Left renal pelvis (tissue), 4 donors: ENCODE measurements at places on chromosomes 6 and 20.
A peak's percentile ranks its signal among the peaks of the same experiment; 100 is the strongest.

- DNase-seq: no peak
These were observed 70.2 kb downstream of the PRPH2 start for GRCh38 chr6:42652024-42652746.

DNA sequence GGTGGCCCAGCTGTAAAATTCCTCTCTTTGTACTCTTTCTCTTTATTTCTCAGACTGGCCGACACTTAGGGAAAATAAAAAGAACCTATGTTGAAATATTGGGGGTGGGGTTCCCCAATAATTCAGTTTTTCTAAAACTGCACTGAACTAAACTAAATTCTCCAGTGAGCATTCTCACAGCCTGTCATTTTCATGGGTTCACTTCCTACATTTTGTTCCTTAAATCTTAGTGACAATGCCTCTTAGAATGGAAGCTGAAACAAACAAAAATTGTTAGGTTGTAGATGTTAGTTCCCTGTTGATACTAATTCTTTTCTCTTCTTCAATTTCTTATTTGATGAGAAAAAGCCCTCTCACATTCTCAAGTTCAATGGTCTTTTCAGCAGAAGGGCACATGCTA lies 35.8 kb upstream of the IFNGR1 start:
- no peak for DNase-seq

DNA sequence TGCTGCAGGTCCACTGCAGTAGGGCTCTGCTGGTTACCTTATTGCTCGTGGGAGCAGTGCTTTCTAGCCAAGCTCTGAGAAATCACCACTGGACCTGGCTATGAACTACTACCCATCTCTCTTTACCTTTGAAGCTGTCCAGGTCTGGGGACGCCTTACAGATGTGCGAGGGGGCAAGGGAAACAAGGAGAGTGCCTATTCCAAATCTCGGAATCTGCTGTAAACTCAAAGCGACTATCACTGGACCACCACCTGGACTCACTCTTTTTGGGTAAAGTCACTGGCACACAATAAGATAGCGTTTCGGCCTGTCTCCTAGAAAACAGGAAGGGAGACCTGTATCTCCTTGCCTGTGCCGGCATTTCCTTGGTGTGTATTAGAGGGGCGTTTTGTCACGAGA lies 5.3 kb downstream of the NRN1 start:
- no peak for DNase-seq

DNA sequence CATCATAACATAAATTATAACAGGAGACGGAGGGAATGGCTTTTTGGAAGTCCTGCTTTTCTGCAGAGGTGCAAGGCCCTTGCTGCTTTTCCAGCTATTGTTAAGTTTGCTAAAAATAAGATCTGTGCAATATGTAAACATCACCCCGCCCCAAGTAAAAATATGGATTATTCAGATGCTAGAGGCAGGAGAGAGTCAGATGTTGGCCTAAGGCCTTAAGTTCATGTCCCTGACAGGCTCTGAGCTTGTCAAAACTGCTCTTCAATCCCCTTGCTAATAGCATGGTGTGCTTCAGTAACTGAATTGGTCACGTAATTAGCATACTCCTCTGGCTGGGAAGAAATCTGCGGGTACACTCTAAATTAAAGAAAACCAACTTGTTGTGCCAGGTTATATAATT lies 147.5 kb downstream of the BMP2 start:
- no peak for DNase-seq

- no peak for DNase-seq
These were observed 4.3 kb downstream of the TJAP1 start for GRCh38 chr6:43481591-43482236.

GRCh38 chr20:38338849-38339520 lies 7.3 kb upstream of the LBP start:
- DNase-seq: no peak

- no peak for DNase-seq
These were observed 16.3 kb downstream of the TRAF3IP2 start for GRCh38 chr6:111589366-111589765.

- DNase-seq: no peak
These were observed 76.7 kb downstream of the PREX1 start for GRCh38 chr20:48750941-48751635.

DNA sequence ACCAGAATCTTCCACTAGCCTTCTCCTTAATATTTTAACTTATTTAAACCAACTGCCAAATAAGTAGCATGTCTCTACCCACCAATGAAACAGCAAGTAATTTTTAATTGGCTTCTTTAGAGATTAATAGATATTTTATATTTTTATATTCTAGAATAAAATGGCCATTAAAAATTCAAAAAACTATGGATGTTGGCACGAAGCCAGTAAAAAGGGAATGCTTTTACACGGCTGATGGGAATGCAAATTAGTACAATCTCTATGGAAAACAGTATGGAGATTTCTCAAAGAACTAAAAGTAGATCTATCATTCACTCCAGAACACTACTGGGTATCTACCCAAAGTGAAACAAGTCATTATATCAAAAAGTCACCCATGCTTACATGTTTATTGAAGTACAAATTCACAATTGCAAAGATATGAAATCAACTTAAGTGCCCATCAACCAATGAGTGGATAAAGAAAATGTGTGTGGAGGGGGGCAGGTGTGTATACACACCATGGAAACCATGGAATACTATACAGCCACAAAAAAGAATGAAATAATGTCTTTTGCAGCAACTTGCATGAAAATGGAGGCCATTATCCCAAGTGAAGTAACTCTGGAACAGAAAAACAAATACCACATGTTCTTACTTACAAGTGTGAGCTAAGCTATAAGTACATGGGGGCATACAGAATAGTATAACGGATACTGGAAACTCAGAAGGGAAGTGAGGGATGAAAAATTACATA lies 15.1 kb downstream of the SHPRH start:
- no peak for DNase-seq

- no peak for DNase-seq
These were observed 137.0 kb upstream of the SULF2 start for GRCh38 chr20:47922269-47922668.

DNA sequence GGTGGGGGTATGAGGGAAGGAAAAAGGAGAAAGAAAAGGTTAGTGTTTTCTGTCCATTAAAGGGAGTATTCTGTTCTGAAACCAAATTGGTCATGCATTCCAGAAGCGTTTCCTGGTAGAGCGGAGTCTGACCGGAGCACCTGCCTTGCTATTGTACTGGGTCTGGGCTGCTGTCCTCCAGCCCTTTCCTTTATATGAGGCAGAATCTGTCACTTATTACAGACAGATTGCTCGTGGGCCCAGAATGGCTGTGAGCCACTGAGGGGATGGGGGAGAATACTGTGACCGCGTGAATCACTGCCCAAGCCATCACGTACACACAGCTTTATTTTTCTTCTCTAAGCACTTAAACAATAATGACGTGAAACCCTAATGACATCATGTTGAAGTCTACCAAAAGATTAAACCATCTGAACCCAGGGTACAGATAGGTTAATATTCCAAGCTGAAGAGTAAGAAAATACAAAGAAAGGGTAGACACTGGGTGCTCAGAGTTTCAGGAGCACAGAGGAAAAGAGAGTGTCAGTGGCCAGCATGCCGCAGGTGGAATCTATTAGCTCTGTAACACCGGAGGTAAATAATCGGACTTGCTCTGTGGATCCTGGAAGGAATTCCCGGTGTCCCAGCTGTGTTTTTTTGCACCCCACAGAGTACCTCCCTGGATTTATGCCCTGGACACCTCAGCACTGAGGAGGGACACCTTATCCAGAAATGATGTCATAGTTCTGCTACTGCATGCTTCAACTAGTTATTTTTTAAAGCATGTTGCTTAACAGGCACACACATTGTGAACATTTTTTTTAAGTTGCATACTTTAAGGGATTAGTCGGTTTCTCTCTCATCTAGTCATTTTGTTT lies 573.3 kb downstream of the PKHD1 start:
- no peak for DNase-seq

DNA sequence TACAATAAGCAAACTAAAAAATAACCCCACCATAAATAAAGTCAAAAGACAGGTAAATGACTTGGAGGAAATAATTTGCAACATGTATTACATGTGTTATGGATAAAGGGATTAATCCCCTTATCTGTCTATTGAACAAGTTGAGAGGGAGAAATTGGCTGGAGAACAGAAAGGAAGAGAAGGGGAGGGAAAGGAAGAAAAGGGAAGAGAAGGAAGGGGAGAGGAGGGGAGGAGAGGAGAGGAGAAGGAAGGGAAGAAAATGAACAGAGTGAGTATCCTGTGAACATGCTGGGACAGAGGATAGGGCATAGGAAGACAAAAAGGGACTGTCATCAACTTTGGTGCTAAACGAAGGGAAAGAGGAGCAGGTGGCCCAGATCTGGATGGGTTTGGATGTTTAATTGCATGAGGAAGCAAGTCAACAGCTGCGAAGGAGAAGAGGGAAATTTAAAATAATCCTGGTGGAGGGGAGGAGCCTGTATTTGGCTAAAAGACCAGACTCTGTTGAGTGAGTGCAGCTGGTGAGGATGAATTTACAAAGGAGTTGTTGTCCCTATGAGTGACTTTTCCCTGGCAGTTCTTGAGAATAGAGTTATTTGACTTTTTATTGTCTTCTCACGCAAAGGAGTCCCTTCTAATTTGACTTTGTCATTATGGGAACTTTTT lies 14.2 kb upstream of the SHLD1 start:
- peak; percentile 50 for DNase-seq

DNA sequence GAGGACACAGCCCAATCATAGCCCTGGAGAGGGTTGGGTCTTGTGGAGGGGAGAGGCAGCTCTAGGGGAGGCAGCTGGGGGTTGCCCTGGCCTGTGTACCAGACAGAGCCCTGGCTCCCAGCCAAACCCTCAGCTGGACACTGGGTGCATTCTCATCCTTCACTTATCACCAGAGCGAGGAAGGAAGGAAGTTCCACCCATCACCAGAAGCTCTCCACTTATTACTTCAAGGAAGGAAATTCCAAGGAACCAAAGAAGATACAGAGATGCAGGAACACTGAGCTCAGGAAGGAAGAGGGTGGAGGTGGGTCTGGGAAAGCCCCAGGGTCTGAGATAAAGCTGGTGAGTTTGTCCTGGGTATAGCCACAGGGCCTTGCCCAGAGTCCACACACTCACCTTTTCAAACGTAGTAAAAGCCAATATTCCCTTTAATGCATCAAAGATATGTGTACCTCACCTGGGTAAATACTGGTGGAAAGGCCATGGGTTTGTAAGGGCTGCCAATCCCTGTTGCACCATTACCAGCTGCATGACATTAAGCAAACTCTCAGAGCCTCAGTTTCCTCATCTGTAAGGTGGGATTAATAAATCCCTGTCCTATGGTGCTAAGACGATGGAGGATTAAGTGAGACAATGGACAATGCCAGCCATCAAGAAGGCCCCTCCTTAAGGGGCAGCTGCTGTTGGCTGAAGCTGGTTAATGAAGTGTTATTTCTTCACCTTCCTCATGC lies 109.7 kb upstream of the NAA20 start:
- DNase-seq: no peak

DNA sequence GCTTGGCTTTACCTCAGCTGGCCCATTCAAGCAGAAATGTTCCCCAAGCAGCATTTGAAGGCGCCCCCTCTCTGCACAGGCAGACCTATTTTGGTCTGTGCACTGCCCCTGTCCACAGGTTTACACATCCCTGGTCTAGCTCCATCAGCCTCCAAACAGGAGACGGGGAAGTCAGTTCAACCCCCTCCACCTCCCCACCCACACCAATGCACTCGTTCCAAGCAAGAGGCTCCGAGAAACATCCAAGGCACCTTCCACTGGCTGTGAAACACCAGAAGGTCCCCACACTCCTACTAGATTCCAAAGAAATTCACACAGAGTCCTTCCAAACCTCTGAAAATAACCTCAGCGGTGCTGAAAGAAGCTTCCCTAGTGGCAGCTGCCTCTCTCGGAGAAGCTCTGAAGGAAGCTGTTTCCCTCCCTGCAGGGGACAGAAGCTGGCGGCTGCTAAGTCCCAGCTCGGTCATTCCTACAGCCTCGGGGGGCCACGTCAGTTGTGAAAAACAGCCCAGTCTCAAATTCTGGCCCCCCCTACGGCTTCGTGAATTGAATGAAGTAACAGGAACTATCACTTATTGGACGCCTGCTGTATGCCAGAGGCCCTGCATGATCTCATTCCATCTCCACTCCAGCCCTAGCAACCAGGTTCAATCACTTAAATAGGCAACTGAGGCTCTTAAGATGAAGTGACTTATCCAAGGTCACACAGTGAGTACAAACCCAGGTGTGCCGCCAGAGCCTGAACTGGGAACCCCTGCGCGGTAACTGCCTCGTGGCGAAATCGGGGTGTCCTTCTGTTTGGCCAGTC lies 815 bp downstream of the SPATA2 start:
- no peak for DNase-seq

GRCh38 chr20:64140956-64141355 lies 23.3 kb upstream of the MYT1 start:
- DNase-seq: no peak
